ENCODE measurements at places on chromosomes 16 and 17. TPM values are rescaled to one million over a fixed set of nuclear protein-coding genes. Genes with fewer than 3 reads are reported as not detected.

KIF19 gene
- polyA plus RNA-seq, result 0.46 TPM

C16orf74 gene
- not detected for polyA plus RNA-seq

GAS2L2 gene
- polyA plus RNA-seq, result not detected

CD79B gene
- polyA plus RNA-seq, result 8.1 TPM

TBC1D26 gene
- polyA plus RNA-seq, result 0.05 TPM

RNF222 gene
- polyA plus RNA-seq, result not detected

SLC6A4 gene
- polyA plus RNA-seq, result 0.55 TPM

SPATA32 gene
- not detected for polyA plus RNA-seq

B3GNT9 gene
- 4.0 TPM for polyA plus RNA-seq

TMEM238L gene
- 55.9 TPM for polyA plus RNA-seq

SOX15 gene
- 0.76 TPM for polyA plus RNA-seq

KRTAP9-9 gene
- not detected for polyA plus RNA-seq

EMP2 gene
- polyA plus RNA-seq, result 11.7 TPM

MFSD6L gene
- 0.76 TPM for polyA plus RNA-seq

CIITA gene
- polyA plus RNA-seq, result 18.4 TPM

TBC1D3I gene
- polyA plus RNA-seq, result not detected

MARF1 gene
- polyA plus RNA-seq, result 16.1 TPM

SLC22A31 gene
- polyA plus RNA-seq, result 6.4 TPM

ZP2 gene
- polyA plus RNA-seq, result 0.05 TPM

VMO1 gene
- polyA plus RNA-seq, result 3.0 TPM

GRAP gene
- polyA plus RNA-seq, result 3.3 TPM

RGS11 gene
- polyA plus RNA-seq, result 11.9 TPM

CLEC19A gene
- polyA plus RNA-seq, result not detected
